ENCODE measurements at places on chromosomes 12 and 14.

- DNase-seq, result no peak
Measured at GRCh38 chr14:103232031-103232808, 101.8 kb upstream of the EIF5 start.

DNA sequence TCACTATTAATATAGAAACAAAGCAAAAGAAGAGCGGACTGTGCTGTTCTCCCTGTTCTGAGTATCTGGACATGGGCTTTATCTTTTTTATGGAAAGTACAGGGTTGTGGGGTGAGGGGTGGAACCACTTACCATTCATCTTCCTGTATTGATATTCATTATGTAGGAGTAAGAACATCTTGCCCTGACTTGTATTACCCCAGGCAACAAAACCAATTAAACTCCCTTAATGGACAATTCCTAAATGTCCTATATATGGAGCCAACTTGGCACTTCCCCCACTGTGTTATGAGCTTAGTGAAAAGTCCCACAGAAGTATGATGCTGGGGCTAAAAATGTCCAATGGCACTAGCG is 139.9 kb upstream of the KRR1 start:
- no peak for DNase-seq

DNA sequence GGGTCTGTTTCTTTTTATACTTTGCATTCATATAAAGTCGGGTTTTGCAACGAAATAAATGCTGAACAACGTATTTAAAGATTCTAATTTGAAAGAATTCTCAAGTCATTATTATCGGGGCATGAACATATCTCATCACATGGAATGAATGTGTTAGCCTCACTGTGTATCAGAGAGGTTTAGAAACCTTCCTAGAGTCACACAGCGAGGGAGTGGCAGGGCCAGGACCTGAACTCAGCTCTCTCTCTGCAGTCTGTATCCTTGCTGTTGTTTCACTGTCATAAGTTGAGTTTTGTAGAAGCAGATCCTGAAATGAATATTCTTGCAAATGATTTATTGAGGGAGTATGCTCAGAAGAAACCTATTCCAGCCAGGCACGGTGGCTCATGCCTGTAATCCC is 209.2 kb upstream of the NOS1 start:
- DNase-seq, result no peak

DNA sequence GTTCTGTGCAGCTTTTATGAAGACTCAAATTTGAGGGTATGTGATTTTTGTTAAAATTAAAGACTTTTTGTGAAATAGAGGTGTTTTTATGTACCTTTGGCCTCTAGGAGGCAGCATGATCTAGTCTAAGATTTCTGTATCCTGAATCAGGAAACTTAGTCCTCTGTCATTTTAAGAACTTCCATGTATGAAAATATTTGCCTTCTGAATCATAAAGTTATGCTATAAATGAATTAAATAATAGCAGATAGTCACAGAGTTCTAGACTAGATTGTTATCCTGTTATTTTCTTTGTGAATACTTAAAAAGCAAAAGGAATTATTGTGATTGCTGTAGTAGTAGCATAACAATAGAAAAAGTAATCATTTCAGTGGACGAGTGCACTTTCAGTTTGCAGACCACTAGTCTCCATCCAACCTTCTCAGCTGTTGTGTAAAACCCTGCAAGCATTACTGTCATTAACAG is 56.3 kb downstream of the FGD4 start:
- no peak for DNase-seq

GRCh38 chr14:92026548-92027190 is 13.2 kb downstream of the TRIP11 start:
- no peak for DNase-seq

- DNase-seq, result no peak
Measured at GRCh38 chr12:18737819-18738218, at the start of the genes CAPZA3 and PLCZ1. TSS of gene CAPZA3 (plus strand) at chr12:18738119. CDS start at chr12:18738269, 150 bp downstream. TSS of gene PLCZ1 (minus strand) at chr12:18738012. CDS start at chr12:18737371, 641 bp downstream.

Measured in stimulated activated CD4-positive, alpha-beta T cell treated with anti-CD3 and anti-CD28 coated beads, Interleukin-4, amount 100 ng/mL, for 24 hours (primary cell).